ENCODE measurements at places on chromosomes 3 and 15. TPM values are rescaled to one million over a fixed set of nuclear protein-coding genes. Genes with fewer than 3 reads are reported as not detected.

Gene THBS1
- 177 TPM for total RNA-seq

Gene UROC1
- 0.11 TPM for total RNA-seq

Gene AVEN
- total RNA-seq: 11.6 TPM

Gene CALML4
- total RNA-seq: 12.4 TPM

Gene GNB4
- total RNA-seq: 46.9 TPM

Gene LRRC2
- total RNA-seq: 3.6 TPM

Gene GABRB3
- total RNA-seq: 44.0 TPM

Gene PPP2R3A
- total RNA-seq: 25.5 TPM

Gene IGSF10
- 36.2 TPM for total RNA-seq

Gene FSD2
- 2.9 TPM for total RNA-seq

Gene TMCO5A
- not detected for total RNA-seq

Gene CCDC39
- 0.66 TPM for total RNA-seq

Gene STX19
- total RNA-seq: 0.77 TPM

Gene CCR9
- total RNA-seq: not detected

Gene SV2B
- total RNA-seq: 112 TPM

Gene CLDND1
- 155 TPM for total RNA-seq

Gene RLBP1
- total RNA-seq: 102 TPM

Gene TTC23
- 40.0 TPM for total RNA-seq

All from camera-type eye (tissue), 1 donor.